ENCODE measurements at places on chromosomes 2 and 18. TPM values are rescaled to one million over a fixed set of nuclear protein-coding genes. Genes with fewer than 3 reads are reported as not detected.

NUP35 gene
- 21.9 TPM for total RNA-seq

SMAD7 gene
- 10.4 TPM for total RNA-seq

ACYP2 gene
- total RNA-seq: 4.1 TPM

INHBB gene
- total RNA-seq: 0.07 TPM

IL1RL1 gene
- 21.9 TPM for total RNA-seq

CTAGE1 gene
- total RNA-seq: not detected

HS6ST1 gene
- total RNA-seq: 14.0 TPM

REG1B gene
- total RNA-seq: not detected

L3MBTL4 gene
- 2.9 TPM for total RNA-seq

XIRP2 gene
- total RNA-seq: 0.20 TPM

NCOA1 gene
- 5.9 TPM for total RNA-seq

FTCDNL1 gene
- total RNA-seq: 0.93 TPM

SPATA3 gene
- total RNA-seq: not detected

PRSS56 gene
- total RNA-seq: not detected

ANKRD62 gene
- total RNA-seq: not detected

TXNL4A gene
- 89.4 TPM for total RNA-seq

SOWAHC gene
- total RNA-seq: 5.3 TPM

HMSD gene
- total RNA-seq: not detected

CCDC68 gene
- 5.9 TPM for total RNA-seq

PTPRN gene
- not detected for total RNA-seq

MAPK4 gene
- not detected for total RNA-seq

ALPI gene
- not detected for total RNA-seq

UGT1A7 gene
- total RNA-seq: not detected

SULT1C2 gene
- total RNA-seq: not detected

CDK5R2 gene
- not detected for total RNA-seq

VIT gene
- not detected for total RNA-seq

GPC1 gene
- total RNA-seq: 28.7 TPM

TRABD2A gene
- total RNA-seq: 0.60 TPM

TCF23 gene
- not detected for total RNA-seq

ZNF385B gene
- total RNA-seq: not detected

ANXA4 gene
- total RNA-seq: 78.1 TPM

AGXT gene
- total RNA-seq: not detected

SNORC gene
- total RNA-seq: 1.6 TPM

CNTNAP5 gene
- total RNA-seq: not detected

TPO gene
- total RNA-seq: not detected

RNF152 gene
- total RNA-seq: 5.9 TPM

ST8SIA3 gene
- total RNA-seq: not detected

SLC4A5 gene
- total RNA-seq: 0.05 TPM

TDRD15 gene
- total RNA-seq: not detected

G6PC2 gene
- not detected for total RNA-seq

SERPINB13 gene
- not detected for total RNA-seq

SKOR2 gene
- total RNA-seq: not detected

IL1RN gene
- total RNA-seq: not detected

ANO7 gene
- total RNA-seq: 1.1 TPM
